ENCODE measurements at places on chromosomes 16 and 17.

GRCh38 chr17:45430006-45430737 is 2.5 kb downstream of the ARHGAP27 start:
- DNase-seq, result no peak

- no peak for DNase-seq
Observed at GRCh38 chr17:33925649-33926048, 329.4 kb upstream of the CCL2 start.

DNA sequence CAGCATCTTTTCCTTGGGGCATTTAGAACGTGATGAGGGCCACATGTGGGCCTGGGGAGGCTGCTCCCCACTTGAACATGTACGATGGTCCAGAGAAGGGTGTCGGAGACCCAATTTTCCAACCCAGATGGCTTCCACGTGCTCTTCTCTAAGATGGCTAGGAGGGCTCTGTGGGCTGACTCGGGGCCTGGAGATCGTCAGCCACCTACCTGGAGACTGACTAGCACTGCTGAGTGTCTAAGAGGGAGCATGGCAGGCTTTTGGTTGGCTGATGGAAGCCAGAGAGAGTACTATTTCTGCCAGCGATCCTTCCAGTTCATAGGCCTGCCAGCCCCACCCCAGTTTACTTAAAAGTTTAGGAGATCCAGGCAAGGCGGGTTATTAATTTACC is 60.2 kb upstream of the CLEC18A start:
- no peak for DNase-seq

- peak; percentile 16 for DNase-seq
Observed at GRCh38 chr17:75457047-75457654, 716 bp downstream of the TMEM94 start.

DNA sequence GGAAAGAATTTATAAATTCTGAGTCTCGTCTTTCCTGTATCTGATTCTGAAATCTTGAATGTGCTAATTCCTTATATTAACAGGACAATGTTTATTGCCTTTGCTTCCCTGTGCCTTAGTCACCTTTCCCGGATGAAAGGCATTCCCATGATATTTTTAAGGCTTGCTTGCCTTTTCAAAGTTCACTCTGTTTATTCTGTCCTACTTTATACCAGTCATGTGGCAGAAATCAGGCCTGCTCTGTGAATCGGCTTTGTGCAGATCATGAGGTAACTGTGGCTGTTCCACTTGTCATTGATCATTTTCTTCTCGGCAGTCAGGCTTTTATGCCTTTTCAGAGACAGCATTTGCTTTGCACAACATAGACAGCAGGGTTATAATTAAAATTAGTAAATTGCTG is 28.8 kb upstream of the ABCC11 start:
- DNase-seq, result no peak

GRCh38 chr16:24381470-24382118 is 125.5 kb downstream of the CACNG3 start:
- no peak for DNase-seq

GRCh38 chr17:28957277-28957991 is 6.1 kb upstream of the PHF12 start:
- DNase-seq, result no peak

Measured in cerebellar nuclear complex (tissue), 1 donor.